Activated CD8-positive, alpha-beta memory T cell treated with anti-CD3 and anti-CD28 coated beads for 1 hour (primary cell): ENCODE measurements at places on chromosomes 16 and 17.
A peak's percentile ranks its signal among the peaks of the same experiment; 100 is the strongest.

DNA sequence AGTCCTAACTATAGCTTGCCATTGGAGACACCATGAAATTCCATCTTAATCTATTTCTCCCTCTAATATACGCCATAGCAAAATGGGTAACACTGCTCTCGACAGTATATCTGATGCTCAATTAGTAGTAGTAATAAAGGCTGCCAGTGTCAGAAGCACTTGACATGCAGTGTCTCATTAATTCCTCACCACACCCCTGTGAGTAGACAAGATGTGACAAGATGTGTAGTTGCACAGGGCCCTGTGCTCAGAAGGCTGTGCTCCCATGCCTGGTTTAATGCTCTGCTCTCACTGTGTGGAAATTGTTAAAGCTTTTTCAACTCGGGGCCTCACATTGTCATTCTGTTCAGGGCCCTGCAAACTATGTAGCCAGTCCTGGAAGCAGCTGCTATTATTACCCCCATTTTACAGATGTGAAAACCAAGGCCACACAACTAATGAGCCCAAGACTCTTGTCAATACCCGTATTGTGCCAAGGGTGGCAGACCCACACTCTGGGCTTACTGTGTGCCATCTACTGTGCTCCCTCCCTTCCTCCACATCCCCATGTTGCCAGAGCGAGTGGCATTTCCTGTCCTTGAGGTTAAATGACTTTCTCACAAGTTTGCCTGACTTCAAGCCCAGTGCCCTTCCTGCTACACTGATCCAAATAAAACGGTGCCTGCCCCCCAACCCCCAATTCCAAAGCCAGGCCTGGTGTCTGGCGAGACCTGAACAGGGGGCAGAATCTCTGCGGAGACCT is 287.3 kb upstream of the CCL2 start:
- DNase-seq = no peak

DNA sequence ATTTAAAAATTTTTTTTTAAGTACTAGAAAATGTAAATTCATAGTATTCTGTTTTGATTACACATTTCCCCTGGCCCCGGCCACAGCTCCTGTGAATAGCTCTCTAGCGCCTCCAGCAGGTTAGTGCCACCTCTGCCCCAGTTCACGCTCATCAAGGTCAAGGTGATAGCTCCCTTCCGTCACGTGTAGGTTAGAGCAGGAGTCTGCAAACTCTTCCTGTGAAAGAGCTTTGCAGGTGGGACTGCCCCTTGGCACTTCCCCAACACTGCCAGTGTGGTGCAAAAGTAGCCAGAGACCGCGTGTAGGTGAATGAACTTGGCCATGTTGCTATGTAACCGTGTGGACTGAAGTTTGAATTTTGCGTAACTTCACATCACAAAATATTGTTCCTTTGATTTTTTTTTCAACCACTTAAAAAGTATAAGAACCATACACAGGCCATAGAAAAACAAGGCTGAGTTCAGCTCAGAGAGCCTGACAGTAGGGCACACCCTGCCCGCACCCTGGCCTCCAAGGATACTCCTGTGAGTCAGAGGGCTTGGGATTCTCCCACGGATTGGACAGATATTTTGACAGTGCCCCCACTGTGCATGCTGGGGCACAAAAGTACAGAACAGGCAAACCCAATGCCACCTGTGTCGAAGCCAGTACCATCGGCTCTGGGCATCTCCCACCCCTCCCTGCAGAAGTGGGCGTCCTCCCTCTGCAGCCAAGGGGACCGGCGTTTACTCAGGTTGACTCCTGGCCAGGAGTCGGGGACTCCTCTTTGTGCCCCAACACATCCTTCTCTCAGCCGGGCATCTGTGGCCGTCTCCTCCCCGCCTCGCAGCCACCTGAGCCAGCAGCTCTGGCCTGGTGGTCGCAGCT is 92.0 kb upstream of the CHMP6 start:
- DNase-seq = peak; percentile 48

- DNase-seq = no peak
Measured at GRCh38 chr16:87391324-87391949, 699 bp upstream of the MAP1LC3B start.

- DNase-seq = no peak
Measured at GRCh38 chr16:76370344-76370743, 93.1 kb downstream of the CNTNAP4 start.

DNA sequence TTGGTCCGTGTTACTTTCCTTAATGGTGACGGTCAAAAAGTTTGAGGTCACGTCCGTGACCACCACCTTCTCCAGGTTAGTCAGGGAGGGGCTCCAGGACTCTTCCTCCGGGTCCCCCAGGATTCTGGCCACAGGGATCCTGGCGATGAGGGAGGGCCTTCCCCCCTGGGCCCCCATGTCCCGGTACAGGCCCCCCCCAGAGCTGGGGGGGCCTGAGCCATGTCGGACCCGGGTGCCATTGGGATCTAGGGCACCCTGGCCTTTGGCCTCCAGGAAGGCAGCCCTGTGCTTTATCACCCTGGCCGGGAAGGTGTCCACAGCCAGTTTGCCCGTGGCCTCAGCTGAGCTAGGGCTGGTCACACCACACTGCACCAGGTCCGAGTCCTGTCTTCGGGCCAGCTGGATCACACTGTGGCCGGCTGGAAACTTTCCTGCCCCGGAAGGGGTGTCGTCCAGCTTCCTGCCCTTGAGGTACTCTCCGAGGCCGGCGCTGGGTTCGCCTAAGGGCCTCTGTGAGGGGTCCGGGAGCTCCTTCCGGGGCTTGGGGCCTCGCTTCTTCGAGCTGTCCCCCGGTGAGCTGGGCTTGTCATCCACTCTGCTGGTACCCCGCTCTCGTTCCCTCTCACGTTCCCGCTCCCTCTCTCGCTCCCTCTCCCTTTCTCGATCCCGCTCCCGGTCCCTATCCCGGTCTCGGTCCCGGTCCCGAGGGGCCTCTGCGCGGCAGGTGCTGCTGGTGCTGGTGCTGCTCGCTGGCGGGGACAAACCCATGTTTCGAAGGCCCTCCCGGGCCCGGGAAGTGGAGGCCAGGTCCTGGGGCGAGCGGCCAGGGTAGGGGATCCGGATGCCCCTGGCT is 2.0 kb downstream of the CBX8 start:
- no peak for DNase-seq

DNA sequence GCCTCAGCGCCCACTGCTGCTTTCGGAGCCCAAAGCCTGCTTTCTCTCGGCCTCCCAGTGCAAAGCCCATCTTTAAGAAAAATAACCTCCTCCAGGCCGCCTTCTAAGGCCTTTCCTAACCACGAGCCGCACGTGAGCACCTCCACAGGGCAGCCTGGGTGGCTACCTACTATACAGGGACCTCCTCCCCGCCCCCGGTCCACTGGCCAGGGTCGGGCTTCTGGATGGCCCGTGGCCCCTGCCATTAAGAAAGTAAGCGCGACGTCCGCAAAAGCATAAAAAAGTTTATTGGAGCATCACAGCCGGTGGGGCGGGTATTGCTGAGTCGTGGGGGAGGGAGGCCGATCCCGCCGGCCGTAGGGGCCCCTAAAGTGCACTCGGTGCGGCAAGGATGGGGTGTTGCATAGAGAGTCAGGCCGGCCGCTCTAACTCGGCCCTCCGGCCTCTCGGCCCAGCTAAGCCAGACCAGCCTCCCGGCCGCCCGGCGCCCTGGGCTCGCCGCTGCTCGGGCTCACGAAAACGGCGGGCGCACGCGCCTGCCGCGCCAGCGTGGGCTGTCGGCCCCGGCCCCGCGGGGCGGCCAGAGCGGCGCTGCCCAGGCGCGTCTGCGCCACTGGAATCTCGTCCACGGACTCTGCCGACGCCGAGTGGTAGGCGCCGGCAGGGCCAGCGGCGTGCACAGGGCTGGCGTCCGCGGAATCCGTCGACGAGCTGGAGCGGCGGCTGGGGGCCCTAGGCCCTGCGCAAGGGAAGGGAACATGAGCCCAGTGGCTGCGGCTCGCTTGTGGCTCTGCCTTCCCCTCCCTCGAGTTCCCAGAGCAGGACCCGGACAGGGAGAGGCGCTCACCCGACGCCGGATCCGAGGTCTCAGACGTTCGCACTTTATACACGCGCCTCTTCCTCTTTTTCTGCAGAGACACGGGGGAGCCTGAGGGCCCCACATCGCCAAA is 1.1 kb upstream of the TPPP3 start:
- no peak for DNase-seq

DNA sequence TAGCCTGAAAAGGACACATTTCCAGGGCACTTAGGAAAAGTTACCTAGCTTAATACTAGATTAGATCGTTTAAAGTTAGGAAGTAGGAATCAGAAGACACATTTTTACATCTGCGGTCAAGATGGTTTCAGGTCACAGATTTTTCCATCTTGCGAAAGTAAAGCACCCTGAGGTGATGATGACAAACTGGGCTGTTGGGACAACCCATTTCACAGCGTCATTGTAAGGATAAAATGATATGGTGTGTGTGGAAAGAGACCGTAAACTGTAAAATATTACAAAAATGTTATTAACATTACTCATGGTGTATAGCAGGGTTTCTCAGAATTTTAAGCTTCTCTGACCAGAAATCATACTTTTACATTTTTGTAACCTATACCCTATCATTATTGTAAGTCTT is 10.1 kb upstream of the MAP2K6 start:
- DNase-seq = no peak

- no peak for DNase-seq
Measured at GRCh38 chr17:55743103-55743679, 7.7 kb upstream of the PCTP start.

DNA sequence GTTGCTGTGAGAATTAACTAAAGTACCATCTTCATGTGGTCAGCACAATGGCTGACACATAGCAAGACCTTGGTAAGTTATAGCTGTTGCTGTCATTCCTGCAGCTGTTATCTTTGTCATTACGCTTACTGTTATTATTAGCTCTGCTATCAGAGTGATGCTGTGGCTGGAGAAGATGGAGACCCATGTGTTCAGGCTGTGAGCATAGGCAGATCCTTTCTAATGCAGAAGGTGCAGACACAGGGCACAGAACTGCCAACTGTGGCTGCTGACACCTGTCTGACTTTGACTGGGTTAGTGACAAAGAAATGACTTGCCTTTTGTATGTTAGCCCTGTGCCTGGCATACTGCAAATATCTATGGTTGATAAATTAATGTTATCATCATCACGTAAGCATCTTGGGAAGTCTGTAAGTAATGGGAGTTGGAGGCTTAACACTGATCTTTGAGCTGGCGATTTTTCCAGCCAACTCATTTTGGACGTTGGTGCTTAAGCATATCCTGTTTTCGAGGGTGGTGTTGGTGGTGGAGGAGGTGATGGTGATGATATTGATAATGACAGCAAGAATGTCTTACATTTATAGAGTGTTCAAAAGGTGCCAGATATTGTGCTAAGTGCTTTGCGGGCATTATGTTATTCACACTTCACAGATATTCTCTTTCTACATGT is 695.3 kb downstream of the WWOX start:
- no peak for DNase-seq

- DNase-seq = no peak
Measured at GRCh38 chr16:75703306-75703705, 2.0 kb upstream of the DUXB start.

GRCh38 chr17:72948115-72948514 is 144.4 kb downstream of the SLC39A11 start:
- no peak for DNase-seq

- no peak for DNase-seq
Measured at GRCh38 chr16:49961089-49961488, 63.9 kb upstream of the CNEP1R1 start.

GRCh38 chr17:43987131-43988021 is 17.0 kb upstream of the NAGS start:
- DNase-seq = no peak

DNA sequence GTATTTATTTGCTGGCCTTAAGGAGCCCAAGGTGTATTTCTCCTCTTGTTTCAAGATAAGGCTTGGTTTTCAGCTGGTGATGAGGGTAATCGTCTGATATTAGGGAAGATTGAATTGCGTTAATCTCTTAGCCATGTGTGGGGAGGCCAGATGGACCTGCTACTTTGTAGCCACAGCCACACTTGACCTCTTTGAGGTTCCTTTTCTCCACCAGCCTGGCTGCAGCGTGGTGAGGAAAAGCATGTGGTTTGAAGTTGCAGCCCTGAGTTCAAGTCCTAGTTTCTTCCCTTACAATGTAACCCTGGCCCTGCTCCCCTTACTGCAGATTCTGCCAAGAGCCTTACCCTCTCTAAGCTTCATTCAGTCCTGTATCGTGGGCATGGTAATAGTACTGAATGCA is 3.1 kb downstream of the MINK1 start:
- no peak for DNase-seq

DNA sequence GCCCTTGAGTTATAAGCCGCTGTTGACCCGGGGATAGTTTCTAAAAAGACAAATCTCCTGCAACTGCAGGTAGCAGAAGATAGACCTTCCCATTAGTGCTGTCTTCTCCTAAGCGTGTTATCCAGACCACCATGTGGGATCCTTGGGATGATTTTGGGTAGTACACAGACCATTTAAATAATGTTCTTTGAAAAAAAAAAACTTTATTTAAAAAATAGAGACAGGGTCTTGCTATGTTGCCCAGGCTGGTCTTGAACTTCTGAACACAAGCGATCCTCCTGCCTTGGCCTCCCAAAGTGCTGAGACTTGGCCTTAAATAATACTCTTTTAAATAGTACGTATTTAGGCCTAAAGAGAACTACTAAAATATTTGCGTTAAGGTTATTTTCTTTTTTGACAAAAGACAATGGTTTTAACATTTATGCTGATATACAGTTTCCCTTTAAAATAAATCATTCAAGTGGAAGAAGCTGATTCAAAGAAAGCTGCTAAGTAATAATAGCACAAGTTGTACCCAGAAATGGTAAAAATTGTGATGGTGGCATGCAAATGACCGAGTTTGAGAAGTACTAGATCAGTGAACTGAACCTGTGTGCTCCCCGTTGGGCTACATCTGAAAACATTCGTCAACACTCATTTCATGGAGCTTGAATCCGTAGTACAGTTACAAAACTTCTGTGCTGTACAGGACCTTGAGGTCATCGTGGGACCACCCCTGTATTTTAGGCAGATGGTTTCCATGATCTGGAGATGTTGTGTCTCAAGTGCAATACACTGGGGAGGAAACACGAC is 24.0 kb downstream of the SMARCE1 start:
- no peak for DNase-seq

- DNase-seq = no peak
Measured at GRCh38 chr17:59683283-59683682, 23.9 kb downstream of the PTRH2 start.

DNA sequence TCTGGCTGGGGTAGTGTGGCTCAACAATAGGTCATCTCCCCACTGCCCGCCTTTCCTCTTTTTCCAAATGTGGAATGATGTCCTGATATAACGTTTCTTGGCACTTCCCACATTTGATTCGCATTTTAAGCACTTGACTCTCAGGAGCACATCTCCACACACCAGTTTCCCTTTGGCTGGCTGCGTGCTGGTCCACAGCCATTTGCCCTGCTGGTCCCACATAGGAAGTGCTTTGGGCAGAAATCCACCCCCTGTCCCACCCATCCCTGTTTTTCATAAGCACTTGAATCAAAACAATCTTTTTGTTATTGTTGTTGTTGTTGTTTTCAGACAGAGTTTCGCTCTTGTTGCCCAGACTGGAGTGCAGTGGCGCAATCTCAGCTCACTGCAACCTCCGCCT is 24.0 kb upstream of the TNFRSF13B start:
- no peak for DNase-seq
